ENCODE measurements at places on chromosomes 5 and 9.

DNA sequence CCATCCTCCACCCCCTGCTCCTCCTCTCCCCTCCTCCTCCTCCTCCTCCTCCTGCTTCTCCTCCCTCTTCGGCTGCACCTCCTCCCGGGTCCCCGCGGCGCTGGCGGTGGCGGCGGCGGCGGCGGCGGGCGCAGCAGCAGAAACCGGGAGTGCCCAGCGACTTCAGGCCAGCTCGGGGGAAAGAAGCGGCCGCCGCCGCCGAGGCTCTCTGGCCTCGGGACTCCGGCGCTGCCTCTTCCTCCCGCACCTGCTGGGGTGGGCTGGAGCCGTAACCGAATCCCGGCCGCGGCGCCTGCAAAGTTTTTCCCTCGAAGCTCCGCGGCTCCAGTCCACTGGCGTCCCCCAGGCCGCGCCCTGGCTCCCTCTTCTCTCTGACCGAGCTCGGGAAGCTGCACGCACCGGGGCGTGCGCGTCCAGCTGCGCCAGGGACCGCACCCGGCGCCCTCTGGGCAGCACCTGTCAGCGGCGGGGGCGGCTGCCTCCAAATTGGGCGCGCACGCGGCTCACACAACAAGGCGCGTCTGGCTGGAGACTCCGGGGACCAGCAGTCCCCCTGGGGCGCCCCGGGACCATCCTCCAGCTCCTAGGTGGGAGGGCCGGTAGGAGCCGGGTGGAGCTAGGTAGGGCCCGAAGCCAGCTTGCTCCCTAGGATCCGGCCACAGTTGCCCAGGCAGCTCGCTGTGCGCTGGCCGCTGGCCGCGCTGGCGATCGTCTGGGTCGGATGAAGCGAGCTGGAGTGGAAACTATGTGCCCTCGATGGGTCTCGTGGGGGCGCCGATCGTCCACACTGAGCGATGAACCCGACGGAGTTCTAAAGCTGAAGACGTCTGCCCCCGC, at the start of gene MCTP1:
TSS of gene MCTP1 (minus strand) at position 523 of the 837 bp plus-strand sequence.
- DNase-seq, result no peak

GRCh38 chr9:23557689-23558088, 268.4 kb downstream of the ELAVL2 start:
- DNase-seq, result no peak

DNA sequence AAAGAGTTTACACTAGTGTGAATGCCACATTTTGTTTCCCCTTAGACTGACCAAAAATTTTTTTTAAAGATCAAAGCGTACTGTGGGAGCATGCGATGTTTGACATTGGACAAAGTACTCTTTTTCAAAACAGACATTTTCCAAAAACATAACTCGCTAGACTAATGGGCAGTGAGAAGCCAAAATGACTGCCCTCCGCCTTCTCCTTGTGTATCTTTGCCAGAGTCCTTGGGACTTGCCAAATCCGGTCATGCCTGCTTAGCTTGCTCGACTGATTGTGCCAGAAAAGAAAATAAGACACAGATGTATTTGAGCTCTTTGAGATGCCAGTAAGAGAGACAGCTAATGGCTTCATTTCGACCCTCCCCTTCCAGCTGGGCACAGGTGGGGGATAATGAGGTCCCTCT, 157.5 kb downstream of the MAPKAP1 start:
- no peak for DNase-seq

GRCh38 chr5:39371367-39371635, 7.0 kb upstream of the C9 start:
- no peak for DNase-seq

DNA sequence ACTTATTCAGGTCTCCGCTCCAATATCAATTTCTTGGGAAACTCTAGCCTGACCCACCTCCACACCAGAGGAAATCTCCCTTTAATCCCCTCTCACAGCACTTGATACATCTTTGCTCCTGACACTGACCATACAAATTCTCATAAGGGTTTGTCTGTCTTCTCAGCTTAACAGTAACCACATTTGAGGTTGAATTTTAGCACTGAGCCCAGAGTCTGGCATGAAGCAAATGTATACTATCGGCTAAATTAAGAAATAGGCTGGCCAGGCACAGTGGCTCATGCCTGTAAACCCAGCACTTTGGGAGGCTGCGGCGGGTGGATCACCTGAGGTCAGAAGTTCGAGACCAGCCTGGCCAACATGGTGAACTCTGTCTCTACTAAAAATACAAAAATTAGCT, 9.7 kb downstream of the CDK5RAP2 start:
- no peak for DNase-seq

- no peak for DNase-seq
Observed at GRCh38 chr5:133926489-133927299, 41.7 kb downstream of the C5orf15 start.

DNA sequence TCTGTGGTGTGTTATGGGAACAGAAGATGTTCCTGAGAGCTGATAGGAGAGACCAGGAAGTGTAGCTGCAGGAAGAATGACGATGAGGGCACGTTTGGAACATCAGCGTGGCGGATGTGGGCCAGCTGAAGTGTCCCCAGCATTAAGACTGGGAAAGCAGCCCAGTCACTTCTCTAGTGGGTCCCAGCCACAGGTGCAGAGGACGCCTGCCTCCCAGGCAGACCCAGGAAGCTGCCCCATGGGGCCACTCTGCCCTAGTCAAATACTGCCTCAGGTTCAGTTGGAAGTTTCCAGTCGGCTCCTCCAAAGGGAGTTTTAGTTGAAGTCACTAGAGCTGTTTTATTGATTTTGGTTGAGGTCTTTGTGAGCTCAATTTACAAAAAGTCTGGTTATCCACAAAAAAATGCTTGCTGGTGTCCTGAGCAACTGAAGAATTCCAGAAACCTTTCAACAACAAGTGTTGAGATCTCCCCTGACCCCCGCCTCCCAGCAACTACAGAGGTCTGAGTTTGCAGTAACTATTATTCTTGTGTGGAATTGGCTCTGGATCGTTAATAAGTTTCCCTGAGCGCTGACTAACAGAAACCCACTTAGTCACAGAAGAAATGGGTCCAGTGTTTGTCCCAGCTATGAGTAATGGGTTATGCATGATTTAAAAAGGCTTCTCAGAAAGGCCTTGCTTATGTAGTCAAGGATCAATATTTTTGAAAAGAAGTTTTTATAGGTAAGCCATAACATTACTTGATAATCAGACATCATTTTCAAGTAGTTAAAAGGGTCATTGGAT, 294.1 kb downstream of the FANCC start:
- DNase-seq, result no peak

DNA sequence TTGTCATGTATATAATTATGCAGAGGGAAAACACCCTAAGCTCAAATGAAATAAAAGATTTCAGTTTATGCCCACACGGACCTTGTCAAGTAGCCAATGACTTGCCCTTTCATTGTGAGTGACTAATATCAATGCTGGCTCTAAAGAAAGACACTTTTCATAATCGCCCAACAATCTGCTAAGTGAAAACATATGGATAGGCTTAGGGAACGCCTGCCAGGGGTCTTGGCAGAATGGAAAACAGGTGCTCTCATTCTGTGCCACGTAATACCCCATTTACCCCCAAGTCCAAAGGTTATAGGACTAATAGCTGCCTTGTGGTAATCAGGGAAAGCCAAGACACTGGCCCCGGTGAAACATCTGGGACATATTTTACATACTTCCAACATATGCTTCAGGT, 157.7 kb downstream of the SLF1 start:
- no peak for DNase-seq

GRCh38 chr9:130931508-130932254, 7.4 kb downstream of the FIBCD1 start:
- no peak for DNase-seq

DNA sequence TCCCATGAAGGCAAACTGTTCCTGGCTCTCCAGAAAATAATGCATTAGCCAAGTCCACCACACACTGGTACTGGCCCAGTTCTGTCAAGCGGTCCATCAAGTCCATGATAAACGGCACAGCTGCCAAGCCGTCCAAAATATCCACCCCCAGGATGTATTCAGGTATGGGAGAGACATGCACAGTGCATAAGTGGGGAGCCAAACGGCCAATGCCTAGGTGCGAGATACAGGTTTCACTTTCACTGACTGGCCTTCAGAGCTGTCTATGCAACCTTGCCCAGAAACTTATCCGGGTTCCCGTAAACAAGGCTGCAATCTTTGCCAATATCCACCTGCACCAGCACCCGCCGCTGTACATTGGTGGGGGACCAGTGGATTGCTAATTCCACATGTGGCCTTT, 795.8 kb downstream of the EFNA5 start:
- DNase-seq, result no peak

DNA sequence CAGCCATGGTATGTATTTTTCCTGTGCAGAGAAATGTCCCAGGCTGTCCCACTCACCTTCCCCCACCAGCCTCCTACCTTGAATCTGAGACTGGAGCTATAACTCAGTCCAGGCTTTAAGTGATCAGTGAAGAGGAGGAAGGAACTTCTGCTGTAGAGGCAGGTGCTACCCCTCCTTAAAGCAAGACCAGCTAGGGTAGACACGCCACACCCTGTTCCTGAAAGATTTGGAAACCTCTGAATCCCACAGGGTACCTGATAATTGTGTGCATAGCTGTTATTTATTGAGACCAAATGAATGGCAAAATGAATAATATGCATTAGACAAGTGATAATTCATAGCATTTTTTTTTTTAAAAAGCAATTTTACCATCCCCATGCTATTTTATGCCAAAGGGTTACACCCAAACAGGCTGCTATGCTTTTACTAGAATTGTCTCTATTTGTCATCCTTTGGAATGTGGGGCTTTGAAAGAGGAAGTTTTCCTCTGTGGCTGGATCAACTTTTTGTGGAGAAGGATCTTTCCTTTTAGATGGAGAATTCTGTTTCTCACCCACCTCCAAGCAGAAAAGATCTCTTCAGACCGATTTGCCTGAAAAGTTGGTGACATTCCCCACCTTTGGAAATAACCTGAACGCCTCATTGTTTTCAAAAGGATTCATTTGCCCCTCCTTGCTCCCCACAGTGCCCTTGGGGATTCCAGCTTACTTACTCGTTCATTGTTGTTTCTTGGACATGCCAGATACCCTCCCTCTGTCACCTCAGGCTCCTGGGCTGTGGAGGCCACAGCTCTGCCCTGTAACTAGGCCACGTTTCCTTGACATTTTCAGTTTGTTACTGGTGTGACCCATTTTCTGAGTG, 248.7 kb downstream of the NR3C1 start:
- no peak for DNase-seq

DNA sequence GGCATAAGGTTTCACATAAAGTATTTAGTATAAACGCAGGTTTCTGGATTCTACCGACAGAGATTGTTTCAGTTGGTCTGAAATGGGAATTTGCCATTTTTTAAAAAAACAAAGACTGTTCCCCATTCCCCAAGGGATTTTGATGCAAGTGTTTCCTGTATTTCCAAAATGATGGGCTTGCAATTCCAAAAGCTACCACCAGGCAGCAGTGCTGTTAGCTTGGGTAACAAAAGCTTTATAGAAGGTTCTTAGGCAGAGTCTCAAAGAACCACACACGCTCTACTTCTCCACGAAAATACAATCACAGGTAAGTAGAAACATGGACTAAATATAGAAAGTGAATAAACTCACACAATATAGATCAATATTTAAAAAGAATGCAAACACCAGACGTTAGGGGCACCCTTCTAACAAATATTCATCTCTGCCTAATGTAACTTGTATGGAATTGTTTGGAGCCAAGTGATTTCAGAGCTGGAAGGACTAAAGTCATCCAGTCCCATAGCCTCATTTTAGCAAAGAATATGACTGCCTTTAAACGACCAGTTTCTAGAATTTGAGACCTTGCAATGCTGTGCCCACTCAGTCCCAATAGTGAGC, 154.3 kb downstream of the SPOCK1 start:
- DNase-seq, result peak; percentile 26

- no peak for DNase-seq
Observed at GRCh38 chr9:81266674-81267073, 422.7 kb downstream of the TLE1 start.

GRCh38 chr5:85938201-85938600, 679.5 kb upstream of the COX7C start:
- DNase-seq, result no peak

- DNase-seq, result peak; percentile 10
Observed at GRCh38 chr5:142455856-142456255, 131.0 kb upstream of the SPRY4 start.

- DNase-seq, result no peak
Observed at GRCh38 chr9:126876531-126876930, 16.1 kb downstream of the ZBTB34 start.

- DNase-seq, result peak; percentile 75
Observed at GRCh38 chr5:62779010-62779422, 200.4 kb downstream of the LRRC70 start.

GRCh38 chr9:70020991-70021571, 22.6 kb upstream of the MAMDC2 start:
- DNase-seq, result no peak

- DNase-seq, result no peak
Observed at GRCh38 chr9:134861595-134862334, 18.8 kb upstream of the FCN2 start.

GRCh38 chr9:88531920-88532698, 2.9 kb upstream of the NXNL2 start:
- no peak for DNase-seq

DNA sequence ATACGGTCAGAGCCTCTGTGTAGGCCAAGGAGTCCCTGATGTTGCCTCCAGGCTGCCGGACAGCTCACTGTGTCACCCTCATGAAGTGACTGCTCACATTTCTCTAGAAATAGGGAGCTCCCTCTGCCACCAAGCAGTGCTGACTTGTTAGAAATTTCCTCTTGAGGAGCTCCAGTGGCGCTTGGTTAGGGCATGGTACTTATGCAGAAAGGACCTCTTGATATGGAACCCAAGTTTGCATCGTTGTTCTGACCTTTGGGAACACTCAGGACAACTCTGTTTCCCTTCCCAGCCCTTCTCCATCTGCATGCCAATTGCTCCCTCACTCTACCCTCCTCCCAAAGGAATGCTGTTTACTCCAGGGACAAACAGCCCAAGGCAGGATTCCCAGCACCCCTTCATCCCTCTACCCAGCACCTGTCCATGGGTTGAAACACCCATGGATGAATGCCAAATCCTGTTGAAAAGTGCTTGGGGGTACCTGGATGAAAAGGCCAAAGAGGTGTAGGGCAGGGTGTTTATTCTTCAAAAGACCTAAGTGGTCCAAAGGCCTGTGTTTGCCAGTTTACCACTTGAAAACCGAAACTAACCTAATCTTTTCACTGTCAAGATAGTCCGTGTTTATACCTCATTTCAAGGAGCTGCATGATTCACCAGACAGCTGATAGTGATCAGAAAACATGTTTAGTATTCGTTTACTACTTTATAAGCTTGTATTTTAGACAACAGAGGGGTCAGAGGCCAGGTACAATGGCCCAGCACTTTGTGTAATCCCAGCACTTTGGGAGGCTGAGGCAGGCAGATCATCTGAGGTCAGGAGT, 51.1 kb downstream of the KLF4 start:
- no peak for DNase-seq

GRCh38 chr5:15487228-15487627, 12.8 kb upstream of the FBXL7 start:
- no peak for DNase-seq

GRCh38 chr5:77086368-77086688, 757 bp downstream of the ZBED3 start:
- peak; percentile 34 for DNase-seq
